ENCODE measurements at places on chromosomes 5 and 9.

DNA sequence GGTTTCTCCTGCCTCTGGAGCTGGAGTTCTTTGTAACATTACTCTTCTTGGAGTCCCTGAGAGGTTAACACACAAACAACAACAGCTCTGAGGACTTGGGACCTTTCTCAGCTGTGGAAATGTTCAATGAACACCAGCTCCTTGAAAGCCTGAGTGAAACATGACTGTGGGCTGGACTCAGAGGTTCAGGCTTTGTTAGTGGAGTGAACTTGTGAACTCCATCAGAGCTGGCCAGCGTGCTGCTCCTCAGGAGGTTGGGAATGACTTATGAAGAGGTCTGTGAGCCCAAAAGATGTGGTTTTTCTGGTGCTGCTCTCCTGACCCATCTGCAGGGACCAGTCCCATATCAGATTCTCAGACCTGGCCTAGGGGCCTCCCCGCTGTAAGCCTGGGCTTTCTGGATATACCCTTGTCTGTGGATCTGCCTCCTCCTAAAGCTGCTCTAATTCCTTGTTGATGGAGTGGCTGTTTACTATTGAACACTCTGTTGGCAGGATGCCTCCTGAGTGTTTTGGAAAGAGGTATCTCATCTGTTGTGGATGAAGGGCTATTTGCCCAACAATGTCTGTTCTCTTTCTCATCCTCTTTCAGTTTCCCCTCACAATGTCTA is 170.0 kb upstream of the GDNF start:
- DNase-seq: no peak

GRCh38 chr5:128084228-128085167 is 932 bp downstream of the SLC12A2 start:
- DNase-seq: peak; percentile 33

- DNase-seq: no peak
These were observed 21.0 kb upstream of the TDRD7 start for GRCh38 chr9:97390791-97391406.

DNA sequence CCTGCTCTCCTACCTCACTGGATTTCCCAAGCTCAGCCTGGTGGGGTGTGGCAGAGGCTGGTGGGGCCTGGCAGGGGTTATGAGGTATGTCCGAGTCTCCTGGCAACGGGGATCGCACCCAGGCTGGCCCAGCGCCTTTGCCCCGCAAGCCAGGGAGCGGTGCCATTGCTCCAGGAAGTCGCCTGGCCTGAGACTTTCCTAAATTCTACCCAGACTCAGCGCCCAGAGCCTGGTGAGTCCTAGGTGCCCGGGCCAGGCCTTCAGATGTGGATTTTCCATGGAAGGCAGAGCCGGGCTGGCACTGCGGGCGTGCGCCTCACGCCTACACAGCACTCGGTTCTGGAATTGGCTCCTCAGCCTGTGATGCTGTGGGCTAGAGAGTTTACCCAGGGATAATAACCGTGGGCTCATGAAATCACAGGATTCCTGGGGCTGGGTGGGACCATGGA is 155.4 kb upstream of the COL5A1 start:
- no peak for DNase-seq

- no peak for DNase-seq
These were observed 1.7 kb downstream of the TLE1 start for GRCh38 chr9:81687521-81688261.

DNA sequence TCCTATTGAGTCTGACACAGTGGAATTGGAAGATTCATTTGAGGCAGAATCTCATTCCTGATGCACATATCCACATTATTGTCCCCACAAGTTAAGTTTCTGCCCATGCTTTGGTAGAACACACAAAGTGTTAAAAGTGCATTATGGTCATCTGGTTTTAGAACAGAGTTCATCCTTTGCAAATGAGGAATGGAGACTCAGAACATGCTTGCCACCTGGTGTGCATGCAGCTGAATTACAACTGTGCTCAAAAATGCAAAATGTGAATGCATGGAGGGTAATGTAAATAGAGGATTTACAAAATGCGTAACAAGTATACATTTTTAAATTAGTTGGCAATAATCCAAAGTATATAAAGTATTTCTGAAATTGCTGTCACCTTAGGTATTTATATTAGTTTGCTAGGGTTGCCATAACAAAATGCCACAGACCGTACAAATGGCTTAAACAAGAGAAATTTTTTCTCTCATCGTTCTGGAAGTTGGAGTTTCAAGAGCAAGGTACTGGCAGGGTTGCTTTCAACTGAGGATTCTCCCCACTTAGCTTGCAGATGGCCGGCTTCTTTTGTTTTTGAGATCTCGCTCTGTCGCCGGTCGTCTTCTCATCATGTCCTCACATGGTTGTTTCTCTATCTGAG is 671.1 kb downstream of the TAF11L14 start:
- no peak for DNase-seq

GRCh38 chr5:524973-525761 is 918 bp upstream of the SLC9A3 start:
- no peak for DNase-seq

DNA sequence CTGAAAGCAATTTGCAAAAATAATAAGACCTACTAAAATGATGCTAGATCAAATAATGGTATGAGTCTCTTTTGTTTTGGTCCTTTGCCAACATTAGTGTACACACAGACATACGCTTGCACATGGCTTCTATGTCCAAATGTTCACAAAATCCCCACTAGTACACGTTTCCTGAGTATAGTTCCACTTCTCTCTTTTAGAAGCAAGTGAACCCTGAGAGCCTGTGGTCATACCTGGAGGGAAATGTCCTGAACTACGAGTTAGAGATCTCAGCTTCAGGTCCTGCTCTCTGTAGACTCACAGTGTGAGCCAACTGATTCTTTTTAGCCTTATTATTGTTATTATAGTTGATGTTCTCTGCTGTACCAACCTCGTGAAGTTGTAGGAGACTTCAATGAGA is 47.3 kb upstream of the ACTBL2 start:
- no peak for DNase-seq

DNA sequence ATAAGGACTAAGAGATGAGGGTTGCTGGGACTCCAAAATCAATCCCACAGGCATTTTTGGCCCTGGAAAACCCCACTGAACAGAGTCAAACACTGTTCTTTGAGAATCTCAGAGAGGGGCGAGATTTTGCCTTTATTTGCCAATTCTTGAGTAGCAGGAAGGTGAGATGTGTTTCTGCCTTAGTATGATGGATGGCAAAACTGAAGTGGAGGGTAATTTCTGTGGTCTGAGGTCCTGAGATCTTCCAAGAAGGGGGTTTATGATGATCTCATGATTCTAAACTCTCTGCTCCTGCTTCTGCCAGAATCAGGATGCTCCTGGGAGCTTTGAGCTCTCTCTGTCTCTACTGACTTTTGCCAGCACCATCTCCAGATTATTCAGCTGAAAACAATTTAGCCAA is 174.8 kb upstream of the CLINT1 start:
- no peak for DNase-seq

DNA sequence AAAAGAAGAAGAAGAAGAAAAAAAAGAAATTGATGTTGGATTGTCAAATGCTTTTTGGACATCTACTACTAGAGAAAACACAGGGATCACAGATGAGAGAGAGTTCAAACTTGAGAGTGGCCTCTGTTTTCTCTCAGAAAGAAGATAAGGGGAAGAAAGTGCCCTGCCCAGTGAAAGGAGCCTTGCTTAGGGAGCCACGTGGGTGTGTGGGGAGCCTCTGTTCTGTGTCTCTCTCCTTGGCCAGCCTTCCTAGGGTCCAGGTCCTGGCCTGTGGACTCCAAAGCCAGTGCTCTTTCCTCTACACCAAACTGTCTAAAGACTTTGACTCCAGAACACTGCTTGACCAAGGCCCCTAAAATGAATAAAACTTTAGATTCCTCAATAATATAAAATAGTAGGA is 22.0 kb upstream of the COL15A1 start:
- no peak for DNase-seq

GRCh38 chr5:99004960-99005359 is 76.2 kb upstream of the CHD1 start:
- DNase-seq: no peak

DNA sequence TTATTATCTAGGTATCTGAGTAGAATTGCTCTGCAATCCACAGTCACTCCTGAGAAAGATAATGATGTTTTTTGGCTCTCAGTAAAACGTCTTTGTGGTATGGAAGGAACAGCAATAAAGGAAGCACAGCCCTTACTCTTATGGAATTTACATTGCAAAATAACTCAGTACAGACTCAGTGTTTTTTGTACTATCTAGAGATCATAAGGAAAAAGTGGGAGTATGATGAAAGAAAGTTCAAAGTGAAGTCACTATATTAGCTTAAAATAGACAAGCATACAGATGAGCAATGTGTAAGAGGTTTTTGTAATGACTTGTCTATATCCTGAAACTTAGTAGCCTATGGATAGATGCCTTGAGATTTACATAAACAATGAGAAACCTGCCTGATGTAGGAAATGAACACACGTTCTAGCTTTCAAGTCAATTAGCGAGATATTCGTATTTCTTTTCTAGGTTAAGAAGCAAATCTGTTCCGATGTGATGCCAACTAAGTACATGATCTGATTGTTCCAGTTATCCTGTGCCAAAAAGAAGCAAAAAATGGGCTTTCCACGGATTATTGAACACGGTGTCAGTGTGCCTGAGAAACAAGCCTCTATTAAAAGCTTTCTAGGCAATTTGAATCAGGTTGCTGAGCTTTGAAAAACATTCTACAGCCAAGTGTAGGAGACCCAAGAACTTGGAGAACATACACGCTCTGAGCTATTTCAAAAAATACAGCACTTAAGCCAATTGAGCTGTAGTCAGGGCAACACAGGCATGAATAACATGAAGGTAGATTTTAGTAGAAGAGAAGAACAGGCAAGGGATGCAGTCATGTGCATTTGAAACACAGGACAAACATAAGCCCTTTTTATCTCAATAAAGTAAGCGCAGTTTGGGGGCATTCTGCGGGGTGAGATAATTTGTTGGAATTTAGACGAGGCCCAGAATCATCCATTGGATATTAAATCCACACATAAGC is 86.3 kb upstream of the TAF11L2 start:
- DNase-seq: no peak

DNA sequence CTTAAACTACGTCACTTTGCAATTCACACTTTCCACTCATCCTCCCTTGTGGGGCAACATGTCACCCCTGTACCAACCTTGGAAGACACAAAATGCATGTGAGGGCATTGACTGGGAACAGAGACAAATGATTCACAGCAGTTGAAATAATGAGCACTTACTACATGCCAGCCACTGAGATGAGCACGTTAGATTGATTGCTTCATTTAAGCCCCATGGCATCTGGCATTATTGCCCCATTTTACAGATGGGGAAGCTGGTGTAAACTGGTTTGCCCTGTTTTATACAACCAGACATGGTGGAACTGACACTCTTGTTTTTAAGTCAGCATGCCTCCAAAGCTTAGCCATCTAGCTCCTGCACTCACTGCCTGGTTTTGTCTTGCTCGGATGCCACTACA is 204.7 kb downstream of the PAPPA start:
- no peak for DNase-seq

DNA sequence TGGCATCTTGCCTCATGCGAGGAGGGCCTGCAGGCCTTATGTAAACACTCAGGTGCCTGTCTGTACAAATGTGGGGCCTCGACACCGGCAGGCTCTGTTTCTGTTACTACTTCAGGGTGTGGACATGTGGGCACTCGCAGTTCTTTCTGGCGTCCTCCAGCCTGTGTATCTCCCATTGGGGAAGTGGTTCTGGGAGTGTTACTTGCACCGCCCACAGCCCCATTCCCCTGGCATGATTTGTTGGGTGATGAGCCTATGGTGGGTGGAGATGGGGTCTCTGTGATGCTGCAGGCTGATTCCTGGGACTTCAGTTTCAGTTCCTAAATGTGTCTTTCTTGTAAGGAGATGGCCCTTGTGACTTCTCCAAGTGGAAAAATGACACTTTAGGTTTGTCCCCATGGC is 82.1 kb upstream of the PITX1 start:
- DNase-seq: no peak

DNA sequence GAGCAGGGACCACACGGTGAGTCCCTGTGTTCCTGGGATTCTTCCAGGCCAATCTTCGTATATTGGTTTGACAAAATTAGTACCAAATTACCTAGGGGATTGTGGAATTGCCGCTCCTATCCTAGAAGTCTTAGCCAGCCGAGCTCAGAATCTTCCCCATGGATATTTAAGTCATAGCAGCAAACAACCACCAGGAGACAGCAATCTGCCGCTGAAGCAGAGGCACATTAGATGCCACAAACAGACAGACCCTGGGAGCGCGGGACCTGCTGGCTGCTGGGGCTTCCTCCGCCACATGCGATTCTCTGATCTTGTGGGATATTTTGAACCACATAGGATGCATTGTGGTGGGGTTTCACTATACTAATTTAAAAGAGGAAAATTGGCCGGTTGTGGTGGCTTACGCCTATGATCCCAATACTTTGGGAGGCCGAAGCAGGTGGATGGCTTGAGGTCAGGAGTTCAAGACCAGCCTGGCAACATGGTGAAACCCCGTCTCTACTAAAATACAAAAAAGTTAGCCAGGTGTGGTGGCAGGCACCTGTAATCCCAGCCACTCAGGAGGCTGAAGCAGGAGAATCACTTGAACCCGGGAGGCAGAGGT is 31.7 kb upstream of the ZBTB43 start:
- DNase-seq: no peak

DNA sequence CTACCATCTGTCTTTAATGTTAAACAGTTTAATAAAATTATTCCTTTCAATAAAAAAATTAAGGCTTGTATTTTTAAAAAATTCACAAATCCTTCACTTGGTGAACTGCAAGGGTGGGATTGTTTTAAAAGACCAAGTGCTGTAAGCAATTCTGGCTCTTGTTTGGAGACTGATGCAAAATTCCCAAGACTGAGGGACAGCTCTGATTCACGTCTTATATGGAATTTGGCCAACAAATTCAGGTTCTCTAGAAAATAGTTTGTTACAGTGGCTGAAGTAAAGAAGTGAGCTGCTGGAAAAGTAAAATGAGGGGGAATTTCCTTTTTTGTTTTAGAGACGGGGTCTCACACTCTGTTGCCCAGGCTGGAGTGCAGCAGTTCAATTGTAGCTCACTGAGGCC is 58.3 kb downstream of the PRELID2 start:
- DNase-seq: no peak

GRCh38 chr9:6955251-6955921 is 197.6 kb downstream of the KDM4C start:
- DNase-seq: no peak

GRCh38 chr5:116759860-116760640 is 185.4 kb upstream of the SEMA6A start:
- DNase-seq: no peak

GRCh38 chr9:14616188-14616982 is 76.8 kb downstream of the ZDHHC21 start:
- DNase-seq: no peak

DNA sequence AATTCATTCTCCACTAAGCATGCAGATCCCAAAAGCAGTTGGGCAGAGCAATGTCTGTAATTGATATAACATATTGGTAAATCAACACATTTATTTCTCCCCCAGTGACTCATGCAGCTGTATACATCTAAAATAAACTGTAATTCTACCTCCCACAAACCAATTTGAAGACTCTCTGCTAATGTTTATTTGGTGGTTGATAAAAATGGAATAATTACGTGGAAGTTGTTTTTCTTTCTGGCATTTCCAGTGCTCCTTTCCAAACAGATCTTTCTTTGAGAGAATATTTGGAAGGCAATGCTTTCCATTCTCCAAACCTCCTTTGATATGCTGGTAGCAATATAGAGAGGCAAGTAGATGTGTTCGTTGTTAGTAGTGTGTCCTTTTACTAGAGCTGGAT is 194.7 kb downstream of the CHSY3 start:
- no peak for DNase-seq

- DNase-seq: no peak
These were observed 168.1 kb downstream of the NR3C1 start for GRCh38 chr5:143235423-143235822.
